DMS53 (cell line): ENCODE measurements at places on chromosomes 7 and 10.
A peak's percentile ranks its signal among the peaks of the same experiment; 100 is the strongest.

- no peak for DNase-seq
Measured at GRCh38 chr10:87613751-87614150, 45.9 kb upstream of the PAPSS2 start.

GRCh38 chr10:131730771-131731497 lies 169.9 kb upstream of the PPP2R2D start:
- DNase-seq: no peak

- DNase-seq: peak; percentile 68
Measured at GRCh38 chr10:132142396-132143161, 44.2 kb upstream of the DPYSL4 start.

DNA sequence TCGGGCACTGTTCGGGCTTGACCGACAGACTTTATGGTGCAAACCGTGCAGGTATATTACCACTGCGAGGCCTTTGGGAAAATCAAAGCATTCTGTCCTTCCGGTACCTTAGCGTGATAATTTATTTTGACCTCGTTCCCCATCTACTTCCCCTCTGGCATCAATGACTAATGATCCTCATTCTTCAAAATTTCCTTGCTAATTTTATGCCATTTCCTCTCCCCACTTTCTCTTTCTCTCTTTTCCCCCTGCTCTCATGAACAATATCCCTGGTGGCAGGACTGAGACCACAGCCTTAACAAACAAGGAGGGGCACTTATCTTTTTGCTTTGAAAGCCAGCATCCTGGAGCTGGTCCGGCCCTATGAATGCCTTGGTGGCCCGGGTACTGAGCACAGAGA lies 210.6 kb downstream of the TCF7L2 start:
- no peak for DNase-seq

- no peak for DNase-seq
Measured at GRCh38 chr7:118420888-118421287, 196.4 kb downstream of the ANKRD7 start.

DNA sequence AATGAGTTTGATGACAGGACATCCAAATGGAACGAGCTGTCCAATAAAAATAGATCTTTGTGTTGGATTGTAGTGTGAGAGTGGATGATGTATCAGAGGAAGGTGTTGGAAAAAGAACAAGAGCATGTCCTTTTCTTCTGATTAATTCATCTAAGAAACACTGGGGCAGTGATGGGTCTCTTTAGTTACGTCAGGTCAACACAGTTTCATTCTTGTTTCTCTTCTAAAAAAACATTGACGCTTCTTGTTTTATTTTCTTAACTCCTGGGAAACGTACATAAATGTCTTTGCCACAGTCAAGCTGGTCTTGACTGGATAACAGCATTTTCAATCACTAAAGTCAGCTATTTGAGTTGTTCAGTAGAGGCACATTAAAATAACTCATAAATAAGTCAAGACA lies 67.0 kb downstream of the PPP1R9A start:
- DNase-seq: no peak

GRCh38 chr7:149799397-149800168 lies 26.2 kb upstream of the ZNF467 start:
- DNase-seq: peak; percentile 55

DNA sequence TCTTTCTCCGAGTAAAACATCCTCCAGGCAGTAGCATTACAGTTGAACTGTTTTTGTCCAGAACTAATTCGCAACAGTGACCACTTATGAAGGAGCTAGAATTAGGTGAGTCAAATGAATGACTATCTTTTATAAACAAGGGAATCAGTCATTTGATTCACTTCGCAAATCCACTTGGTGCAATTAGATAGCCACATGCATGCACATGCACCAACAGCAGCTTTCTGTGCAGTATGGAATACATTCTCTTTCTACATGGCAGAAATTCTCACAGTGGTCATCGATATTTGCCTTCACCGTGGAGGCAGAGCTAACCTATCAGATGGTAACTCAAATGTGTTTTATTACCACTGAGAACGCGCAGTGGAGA lies 118.8 kb downstream of the CDK6 start:
- DNase-seq: no peak
